ENCODE measurements at places on chromosomes 12 and 14.

- DNase-seq = peak; percentile 98
Observed at GRCh38 chr12:118052324-118053070, 8.5 kb downstream of the WSB2 start.

DNA sequence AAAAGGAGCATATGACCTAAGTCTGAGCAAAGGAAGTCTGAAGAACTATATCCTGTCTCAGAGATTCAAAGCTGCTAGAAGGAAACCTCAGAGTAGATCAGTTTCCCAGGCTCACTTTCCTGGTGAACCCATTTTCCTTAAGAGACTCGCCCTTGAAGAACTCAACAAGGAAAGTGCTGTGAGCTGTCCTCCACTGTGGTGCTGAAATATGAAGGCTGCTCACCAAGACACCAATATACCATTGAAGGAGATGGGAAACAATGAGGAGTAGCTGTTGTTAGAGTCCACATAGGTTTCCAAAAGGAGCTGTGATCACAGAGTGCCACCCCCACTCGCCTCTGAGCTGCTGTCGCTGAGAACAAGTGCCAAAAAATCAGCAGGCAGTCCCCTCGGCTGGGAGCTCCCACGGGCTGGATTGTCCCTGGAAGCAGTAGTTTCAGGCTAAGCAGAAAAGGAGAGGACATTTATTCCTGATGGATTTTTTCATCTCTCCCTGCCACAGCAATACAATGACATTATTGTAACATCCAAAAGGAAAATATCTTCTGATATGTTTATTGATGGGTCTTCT, 282.1 kb downstream of the RPS29 start:
- DNase-seq = peak; percentile 33

DNA sequence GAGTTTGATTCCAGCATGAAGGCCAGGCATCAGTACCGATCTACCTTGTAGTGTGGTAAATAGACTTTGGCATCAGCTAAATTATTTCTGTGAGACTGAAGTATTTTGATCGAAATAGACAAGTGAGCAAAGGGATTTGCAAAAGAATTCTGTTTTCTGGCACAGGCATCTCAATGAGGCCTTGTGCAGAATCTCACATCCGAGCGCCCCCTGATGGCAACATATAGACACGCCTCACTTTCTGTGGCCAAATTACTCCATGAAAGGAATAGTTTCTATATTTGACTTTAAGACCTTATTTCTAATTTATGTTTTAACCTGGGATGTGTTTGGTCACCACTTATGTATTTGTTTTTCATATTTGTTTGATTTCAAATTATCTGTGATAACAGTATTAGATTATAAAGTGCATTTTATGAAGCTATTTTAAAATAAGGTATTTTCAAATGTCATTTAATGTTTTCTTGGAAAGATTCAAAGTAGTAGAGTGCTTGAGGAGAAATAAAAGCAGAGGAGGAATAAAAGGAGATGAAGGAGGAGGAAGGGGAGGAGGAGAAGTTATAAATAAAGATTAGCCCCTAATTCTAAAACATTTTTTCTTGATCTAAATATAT, 731.9 kb downstream of the NRXN3 start:
- peak; percentile 35 for DNase-seq

- DNase-seq = peak; percentile 90
Observed at GRCh38 chr12:1115484-1116231, 124.6 kb downstream of the ERC1 start.

DNA sequence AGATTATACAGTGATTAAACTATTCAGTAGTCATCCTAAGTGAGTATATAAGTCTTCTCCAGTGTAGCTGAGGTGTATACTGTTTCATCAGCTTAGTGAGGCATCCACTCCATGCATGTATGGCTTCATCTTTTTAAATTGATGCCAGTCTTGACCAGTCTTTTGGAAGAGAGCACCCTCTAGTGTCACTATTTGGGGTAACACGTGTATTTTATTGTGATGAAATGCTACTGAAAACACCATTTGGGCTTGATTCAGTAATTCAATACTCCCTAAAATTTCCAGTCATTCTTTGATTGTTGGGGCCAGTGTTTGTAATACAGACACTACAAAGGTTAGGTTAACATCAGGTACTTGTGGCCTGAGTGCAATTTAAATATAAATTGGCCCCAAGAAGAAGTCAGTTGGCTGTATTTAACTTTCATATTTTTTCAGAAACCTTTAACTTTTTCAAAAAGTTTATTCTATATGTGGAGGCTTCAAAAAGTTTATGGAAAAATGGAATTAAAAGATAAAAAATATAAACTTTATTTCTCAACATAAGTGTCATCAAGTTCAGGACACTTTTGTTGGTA, 35.3 kb downstream of the MIPOL1 start:
- peak; percentile 58 for DNase-seq

GRCh38 chr12:67837876-67838275, 151.4 kb upstream of the IFNG-AS1 start:
- no peak for DNase-seq

DNA sequence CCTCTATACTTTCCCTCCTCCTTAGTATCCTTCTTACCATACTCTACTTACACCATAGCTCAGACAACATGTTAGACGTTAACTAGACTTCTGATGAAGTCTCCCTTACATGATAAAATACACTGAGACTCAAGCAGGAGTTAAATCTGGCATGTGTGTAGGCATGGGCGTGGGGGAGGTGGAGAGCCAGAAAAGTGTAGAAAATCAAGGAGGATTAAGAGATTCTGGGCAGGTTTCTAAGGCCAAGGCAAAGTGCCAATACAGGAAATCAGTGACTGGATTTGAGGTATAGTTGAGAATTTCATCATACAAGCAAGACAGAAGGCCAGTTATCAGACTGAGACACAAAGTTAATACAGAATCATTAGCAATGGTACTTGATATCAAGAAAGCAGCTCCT, 37.4 kb downstream of the EPS8 start:
- DNase-seq = no peak

GRCh38 chr12:14949631-14950030, 11.3 kb upstream of the ERP27 start:
- no peak for DNase-seq

DNA sequence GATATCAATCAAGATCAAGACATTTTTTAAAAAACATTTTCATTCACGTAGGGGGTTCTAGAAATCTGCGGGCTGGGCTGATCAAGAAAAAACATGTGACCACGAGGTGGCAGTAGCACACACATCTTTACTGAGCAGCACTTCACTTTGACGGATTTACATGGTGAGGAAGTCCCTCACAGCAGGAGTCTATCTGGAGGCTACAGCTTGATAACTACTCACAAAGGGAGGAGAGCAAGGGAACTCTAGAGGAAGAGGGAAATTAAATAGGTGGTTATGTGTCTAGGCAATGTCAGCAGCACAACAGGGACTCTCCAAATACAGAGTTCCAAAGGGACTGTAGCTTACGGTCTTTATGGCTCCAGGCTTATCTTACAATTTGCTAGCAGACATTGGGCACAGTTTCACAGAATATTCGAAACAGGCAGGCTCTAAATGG, 248.1 kb downstream of the DPY19L2 start:
- peak; percentile 76 for DNase-seq

- no peak for DNase-seq
Observed at GRCh38 chr12:108712165-108712924, 19.0 kb downstream of the CORO1C start.

GRCh38 chr12:57046947-57047890, 2.7 kb downstream of the MYO1A start:
- DNase-seq = no peak

DNA sequence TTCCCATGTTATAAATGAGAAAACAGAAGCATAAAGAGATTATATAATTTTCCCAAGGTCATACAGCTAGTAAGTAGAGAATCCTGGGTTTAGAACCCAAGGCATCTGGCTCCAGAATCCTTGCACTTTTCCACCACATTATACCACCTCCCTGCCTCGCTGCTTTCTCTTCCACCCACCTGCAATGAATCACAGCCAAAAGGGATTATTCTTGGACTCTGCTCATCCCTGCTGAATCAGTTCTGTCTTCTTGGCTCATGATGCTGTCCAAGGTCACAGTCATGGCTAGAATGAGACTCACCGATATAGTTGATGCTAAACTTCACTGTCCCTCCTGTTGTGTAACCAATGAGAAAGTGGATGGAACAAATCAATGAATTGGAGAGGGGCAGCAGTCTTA, 356.6 kb downstream of the FUT8 start:
- no peak for DNase-seq

DNA sequence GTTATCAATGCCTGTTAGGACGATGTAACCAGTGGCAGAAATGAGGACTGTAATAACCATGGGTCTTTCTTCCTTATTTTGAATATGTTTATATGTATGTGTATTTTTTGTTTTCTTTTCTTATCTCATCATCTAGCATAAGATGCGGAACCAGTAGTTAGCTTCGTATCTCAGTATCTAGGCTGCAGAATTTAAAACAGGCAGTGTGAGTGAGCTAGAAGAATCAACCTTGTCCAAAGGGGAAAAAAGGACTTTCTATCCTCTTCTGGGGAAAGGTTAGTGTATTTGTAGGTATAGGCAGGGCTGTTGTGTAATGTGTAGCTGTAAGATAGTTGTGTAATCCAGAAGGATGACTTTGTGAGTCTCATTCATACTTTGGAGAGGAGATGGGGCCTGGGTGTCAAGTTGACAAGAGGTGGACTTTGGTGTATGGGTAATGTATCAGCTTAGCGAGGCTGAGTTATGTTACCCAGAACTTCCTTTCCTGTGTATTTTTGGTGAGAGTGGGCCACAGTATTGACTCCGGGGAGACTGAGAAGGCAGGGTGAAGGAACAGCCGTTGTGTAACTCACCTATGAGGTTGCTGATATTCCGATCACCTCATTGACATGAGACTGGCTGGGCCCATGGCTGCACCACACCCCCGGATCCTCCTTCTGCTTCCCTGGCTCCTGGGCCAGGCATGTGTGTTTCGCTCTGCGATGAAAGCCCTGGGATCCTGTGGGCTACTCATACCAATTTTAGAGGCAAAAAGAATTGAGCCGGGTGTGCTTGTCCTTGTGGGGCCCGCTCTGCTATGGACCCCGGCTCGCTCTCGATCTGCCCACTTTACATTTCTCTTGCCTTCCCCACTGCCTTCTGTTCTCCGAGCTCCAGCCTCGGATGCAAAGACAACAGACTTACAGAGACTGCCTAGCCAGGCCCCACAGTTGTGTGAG, 24.3 kb downstream of the DLK1 start:
- no peak for DNase-seq

DNA sequence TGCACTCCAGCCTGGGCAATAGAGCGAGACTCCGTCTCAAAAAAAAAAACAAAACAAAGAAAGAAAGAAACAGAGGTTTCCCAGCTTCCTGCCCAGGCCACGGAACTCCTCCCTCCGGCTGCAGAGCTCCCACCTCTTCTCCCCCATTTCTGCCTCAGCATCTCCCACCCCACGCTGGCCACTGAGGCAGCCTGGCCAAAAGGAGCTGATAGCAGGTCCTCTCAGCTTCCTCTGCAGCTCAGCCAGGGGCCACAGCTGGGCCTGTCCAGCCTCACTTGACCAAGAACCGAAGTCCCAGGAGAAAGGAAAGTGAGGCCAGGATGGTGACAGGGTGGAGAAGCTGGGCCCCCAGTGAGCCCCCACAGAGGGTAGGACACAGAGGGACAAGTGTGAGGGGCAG, 33.4 kb upstream of the CD9 start:
- DNase-seq = no peak

- DNase-seq = no peak
Observed at GRCh38 chr12:83313827-83314226, 627.1 kb downstream of the TMTC2 start.

DNA sequence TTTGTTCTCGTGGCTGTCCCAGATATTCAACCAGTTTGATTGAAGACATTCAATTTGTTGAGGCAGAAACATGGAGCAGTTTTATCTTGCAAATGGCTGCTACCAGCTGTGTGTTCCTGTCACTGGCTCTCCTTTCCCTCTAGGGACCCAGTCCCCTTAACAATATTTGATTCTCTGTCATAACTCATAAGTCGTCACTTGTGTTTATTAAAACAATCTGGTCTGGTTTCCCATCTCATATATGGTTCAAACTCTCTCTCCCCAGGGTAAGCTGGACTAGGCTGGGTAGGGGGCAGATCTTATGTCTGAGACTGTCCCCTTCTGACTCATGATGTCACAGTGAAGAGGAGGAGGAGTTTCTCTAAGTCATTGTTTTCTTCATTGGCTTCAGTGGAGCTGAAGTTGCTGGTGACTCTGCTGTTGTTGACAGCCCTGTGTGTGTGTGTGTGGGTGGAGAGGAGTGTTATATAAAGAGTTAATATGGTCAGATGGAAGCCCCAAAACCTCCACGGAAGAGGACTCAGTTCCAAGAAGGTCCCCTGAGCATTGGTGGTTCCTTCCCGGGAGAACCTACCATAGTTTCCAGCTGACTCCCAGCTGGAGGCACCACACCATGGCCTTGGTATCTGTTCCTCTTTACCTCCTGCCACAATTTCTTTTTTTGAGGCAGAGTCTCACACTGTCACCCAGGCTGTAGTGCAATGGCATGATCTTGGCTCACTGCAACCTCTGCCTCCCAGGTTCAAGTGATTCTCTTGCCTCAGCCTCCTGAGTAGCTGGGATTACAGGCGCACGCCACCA, 16.1 kb upstream of the GNG2 start:
- no peak for DNase-seq

DNA sequence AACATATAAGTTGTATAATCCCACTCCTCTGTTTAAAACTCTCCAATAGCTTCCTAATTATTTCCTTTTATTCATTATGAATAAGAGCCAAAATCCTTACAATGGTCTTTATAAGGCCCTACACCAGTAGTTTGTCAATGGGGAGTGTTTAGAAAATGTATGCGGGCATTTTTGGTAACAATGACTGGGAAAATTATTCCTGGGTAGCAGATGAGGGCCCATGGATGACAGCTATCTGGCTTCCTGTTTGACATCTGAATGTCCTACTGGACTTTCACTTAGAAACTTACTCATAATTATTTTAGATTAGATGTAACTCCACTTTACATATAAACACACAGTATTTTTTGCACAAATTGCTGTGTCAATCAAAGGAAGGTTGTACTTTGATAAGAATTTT, 101.2 kb downstream of the PAPLN start:
- DNase-seq = no peak

DNA sequence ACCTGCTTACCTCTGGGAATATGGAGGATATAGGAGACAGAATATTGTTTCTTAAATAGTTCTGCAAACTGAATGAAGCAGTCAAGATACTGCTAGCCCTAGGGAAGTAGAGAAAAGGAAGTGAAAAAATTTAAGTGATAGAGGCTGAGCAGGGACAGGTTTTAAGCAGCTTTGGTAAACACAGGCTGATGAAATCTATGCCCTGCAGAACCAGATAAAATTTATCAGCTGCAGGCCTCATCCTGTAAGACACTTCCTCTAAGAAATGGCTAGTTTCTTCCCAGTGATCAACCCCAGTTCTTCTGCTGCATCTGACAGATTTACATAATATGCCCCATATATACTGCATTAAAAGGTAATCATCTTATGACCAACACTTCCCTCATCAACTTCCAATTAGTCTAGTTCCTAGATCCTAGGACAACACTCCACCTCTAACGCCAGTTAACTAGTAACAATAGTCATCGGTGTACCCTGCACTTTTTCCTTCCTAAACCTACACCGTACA, 1.3 kb upstream of the ESYT1 start:
- no peak for DNase-seq

- no peak for DNase-seq
Observed at GRCh38 chr14:63922696-63923421, 70.1 kb downstream of the SYNE2 start.

- no peak for DNase-seq
Observed at GRCh38 chr14:73809391-73809790, 42.2 kb upstream of the PTGR2 start.

Data from fibroblast of skin of back (primary cell).